ENCODE measurements at places on chromosomes 11 and 22.
A peak's percentile ranks its signal among the peaks of the same experiment; 100 is the strongest.

GRCh38 chr22:33299245-33299956, 241.2 kb upstream of the SYN3 start:
- no peak for DNase-seq

DNA sequence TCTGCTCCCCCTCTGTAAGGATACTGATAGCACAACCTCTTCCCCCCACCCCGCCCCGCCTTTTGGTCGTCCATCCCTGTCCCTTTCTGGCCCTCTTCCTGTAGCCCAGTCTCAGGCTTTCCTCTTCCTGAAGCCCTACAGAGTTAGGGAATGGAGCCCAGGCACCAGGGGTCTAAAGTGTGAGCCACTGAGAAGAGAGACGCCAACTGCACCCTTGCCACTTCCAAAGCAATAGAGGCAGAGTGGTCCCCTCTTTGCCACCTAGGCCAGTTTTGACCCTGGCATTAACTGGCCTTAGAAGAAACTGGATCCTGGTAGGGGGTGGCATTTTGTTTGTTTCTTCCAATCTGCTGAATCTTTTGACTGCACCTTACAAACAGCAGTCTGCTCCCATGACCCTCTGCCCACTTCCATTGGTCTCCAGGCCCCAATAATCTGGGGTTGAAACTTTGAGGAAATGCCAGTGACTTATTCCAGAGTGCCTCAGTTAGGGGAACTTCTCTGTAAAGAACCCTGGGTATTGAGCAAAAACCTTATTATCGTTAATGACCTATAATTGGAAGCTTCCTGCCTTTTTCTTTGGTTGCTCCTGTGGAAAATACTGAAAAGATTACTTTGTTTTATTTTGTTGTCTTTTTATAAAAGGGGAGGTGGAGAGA, 9.7 kb upstream of the GRK2 start:
- no peak for DNase-seq

DNA sequence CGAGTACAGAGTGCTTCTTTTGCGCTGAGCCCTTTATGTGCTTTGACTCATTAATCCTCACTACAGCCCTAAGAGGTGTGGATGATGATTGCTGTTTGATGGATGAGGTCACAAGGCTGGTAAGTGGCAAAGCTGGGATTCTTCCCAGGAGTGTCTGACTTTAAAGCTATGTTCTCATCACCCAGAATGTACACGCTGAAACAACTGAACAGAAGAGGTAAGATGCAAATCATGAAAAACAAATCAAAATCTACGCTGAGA, 37.7 kb upstream of the CREB3L1 start:
- DNase-seq = no peak

DNA sequence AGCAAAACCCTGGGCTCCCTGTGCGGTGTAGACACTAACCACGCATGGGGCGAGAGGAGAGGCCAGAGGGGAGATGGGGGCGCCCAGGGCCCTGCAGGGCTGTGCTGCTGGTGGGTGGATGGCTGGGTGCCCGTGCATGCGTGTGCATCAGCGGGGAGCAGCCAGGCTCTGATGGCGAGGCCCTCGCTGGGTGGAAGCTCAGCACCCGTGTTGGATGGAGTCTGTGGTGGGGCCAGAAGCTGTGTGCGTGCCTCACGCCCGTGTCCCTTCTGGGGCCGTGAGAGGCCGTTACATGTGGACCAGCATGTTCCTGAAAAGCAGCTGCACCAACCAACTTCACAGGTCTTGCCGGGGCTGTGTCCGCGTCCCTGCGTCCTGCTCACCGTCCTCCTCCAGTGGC, 33.4 kb downstream of the MUC6 start:
- DNase-seq = no peak

DNA sequence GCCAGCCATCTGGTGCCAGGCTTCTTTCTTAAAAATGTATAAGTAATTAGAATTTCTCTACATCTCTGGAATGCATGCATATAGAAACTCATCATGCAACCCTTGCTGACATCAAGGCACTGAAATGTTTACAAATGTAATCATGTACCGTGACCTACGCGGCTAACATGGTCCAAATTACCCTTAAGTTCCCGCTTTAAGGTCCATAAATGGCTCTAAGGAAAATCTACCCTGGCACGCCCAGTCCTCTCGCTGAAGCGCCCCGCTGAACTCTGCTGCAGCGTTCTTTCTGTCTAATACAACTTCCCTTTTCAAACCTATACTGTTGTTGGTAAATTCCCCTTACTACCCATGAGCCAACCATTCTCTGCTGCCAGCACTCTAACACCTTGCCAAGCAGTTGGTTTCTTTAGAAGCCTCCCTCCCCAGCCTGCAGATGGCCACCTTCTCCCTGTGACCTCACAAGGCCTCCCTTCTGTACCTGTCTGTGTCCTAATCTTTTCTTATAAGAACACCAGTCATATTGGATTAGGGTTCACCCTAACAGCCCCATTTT, 13.5 kb upstream of the HMOX1 start:
- DNase-seq = no peak

GRCh38 chr22:36881504-36882245, 20.9 kb downstream of the NCF4 start:
- no peak for DNase-seq

GRCh38 chr22:19756288-19757128, 4.1 kb upstream of the TBX1 start:
- DNase-seq = no peak

- DNase-seq = no peak
Observed at GRCh38 chr11:17775507-17776211, 41.1 kb downstream of the KCNC1 start.

DNA sequence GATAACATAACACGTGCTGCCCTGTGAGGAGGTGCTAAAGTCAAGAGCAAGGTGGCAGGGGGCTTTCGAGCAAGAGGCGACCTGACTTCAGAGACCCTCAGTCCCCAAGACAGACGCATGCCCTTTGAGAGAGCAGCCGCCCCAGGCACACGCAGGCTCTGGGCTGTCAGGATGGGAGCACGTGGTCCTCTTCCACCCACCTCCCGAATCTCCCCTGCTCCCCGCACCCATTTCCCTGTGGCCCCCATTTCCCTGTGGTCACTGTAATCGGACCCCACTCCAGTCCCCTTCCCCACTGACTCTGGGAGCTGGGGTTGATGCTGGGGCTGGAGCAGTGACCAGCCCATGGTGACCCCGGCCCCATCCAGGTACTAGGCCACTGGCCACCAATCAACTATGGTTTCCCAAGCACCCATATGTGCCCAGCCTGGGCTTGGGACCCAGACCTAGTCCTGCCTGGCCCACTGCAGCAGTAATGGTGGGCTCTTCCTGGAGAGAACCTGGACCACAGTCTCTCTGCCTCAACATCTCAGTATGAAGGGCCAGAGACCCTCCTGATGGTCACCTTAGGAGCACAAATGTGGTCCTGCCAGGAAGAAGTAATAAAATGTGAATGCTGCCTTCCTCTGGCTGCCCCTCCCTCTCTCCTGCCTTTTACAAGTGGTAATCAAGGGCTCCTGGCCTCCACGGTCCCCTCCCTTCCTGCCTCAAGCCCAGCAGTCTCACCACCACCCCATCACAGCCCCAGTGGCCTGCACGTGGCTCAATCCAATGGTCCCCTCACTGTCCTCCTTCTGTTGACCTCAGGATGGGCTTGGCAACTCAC, 39.0 kb downstream of the IGLL5 start:
- no peak for DNase-seq

DNA sequence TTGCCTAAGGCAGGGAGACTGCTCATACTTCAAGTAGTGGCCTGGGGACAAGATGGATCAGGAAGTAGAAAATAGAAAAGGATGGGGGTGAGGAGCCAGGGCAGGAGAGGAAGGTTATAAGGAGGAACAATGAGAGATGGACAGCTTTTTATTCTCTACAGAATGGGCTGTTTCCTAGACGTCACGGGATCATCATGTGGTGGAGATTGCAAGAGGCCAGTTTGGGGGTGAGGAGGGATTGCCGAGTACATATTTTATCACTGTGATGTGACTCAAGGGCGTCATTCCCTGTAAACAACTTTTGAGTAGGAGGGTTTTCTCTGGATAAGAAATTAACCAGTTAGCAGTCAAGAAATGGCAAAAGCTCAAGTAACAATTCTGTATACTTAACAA, 406.3 kb downstream of the ETS1 start:
- DNase-seq = no peak

DNA sequence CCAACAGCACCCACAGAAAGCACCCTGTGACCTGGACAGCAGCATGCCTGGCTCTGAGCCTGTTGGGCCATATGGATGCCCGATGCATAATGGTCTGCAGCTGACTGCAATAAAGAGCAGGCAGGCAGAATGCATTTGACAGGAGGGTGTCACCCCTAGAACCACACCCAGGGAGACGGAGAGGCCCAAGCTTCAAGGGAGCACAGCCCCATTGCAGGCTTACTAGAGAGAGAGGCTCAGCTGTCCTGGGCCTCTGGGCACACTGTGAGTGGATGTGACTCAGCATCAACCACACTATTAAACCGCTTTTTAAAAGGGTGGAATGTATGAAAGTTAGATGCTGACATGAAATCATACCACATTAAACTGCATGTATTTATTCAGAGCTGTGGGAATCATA, 365.3 kb downstream of the CTTN start:
- DNase-seq = no peak

GRCh38 chr11:78061088-78061920, 2.4 kb upstream of the THRSP start:
- DNase-seq = peak; percentile 31

DNA sequence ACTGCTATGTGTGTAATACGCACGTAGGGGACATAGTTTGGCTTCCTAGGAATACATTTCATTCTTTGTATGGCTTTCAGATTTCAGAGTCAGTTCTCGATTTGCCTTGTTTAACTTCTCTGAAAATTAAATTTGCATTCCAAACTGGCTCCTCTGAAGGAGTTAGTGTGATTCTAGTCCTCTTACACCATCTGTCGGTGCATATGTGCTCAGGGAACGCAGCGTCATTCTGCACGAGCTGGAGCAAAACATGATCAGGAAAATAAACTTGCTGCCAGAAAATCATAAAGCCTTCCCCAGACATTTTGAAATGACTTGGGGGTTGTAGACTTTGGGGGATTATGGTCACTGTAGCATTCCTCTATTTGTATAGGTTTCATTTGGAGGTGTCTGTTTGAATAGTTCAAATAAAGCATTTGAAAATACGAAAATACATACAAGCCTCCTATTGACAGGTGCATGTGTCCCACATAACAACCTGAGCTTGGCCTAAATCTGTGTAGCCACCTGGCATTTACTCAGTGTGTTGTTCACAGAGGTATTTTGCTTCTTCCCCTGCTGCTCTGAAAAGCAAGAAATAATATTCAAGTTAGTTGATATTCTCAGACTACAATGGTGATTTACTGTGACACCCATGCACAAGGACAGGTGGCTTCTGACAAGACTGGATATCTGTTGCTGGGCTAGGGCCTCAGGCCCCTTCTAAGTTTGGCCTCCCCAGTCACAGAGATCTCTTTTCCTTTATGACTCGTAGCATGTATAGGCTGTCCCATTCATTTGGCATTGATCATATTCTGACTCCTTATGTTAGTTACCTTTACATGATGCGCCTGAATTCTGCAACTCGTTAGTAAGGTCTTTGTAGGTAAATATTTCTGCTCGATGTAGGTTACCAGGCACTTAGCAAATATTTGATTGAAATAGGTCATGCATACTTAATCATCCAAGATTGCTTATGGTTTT, 81.6 kb upstream of the SORL1-AS1 start:
- DNase-seq = peak; percentile 33

DNA sequence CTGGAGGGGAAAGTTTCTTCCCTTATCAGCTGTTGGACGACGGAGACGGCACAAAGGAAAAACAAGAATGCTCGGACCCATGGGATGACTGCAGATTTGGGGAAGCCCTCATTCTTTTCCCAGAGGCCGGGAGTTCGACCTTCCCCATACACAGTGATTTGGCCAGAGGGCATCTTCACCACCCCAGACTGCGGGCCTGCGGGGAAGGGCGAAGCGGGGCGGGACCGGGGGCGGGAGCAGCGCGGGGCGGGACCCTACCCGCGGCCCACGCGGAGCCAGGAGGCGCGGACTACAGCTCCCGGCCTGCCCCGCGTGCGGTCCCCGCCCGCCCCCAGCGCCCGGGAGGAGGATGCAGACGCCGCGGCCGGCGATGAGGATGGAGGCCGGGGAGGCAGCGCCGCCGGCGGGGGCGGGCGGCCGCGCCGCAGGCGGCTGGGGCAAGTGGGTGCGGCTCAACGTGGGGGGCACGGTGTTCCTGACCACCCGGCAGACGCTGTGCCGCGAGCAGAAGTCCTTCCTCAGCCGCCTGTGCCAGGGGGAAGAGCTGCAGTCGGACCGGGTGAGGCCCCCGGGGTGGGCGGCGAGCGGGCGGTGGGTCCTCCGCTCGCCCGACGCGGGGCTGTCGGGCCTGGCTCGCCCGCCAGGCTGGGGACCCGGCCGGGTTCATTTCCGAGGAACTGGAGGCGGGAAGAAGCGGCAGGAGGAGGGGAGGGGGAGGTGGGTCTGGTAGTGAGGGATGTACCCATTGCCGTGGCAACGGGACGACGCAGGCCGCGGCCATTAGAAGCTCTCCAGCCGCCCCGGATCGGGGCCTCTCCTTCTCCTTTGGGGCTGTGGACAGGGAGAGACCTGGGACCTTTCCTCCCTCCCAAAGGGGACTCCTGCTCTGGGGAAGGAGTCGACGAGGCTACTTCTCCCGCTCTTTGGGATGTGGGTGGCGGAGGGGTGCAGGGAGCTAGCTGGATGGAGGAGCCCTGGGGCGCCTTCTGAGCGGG, at the start of gene KCTD17:
TSS of gene KCTD17 (plus strand) at position 352 of the 995 bp plus-strand sequence. CDS start at position 371, 19 bp downstream.
- DNase-seq = no peak

- DNase-seq = no peak
Observed at GRCh38 chr22:23276656-23277582, 96.6 kb downstream of the BCR start.

- DNase-seq = no peak
Observed at GRCh38 chr11:61061081-61061826, 41.0 kb upstream of the CD5 start.

DNA sequence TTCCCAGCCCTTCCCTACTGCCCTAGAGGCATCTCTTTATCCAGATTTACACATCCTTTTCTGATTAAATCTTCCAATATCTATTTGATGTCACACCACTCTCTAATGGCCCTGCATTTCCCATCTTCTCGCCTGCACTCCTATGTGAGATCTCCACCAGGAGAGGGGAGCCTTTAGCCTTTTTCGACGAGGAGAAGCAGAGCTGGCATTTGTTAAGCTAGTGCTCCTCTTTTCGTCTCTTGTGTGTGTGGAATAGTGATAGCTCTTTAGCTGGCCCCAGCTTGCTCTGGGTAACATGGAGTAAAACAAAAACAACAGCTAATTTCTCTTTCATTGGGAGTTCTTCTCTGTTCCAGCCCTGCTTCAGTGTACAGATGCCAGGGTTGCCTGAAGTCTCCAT, 536.5 kb downstream of the NTM start:
- DNase-seq = peak; percentile 43

All from cerebellar nuclear complex (tissue), 1 donor.